ENCODE measurements at places on chromosomes 3 and 15.

- peak; percentile 52 for DNase-seq
These were observed 51.6 kb downstream of the CYP19A1 start for GRCh38 chr15:51286816-51287215.

GRCh38 chr3:182179631-182180030 is 467.9 kb downstream of the SOX2 start:
- no peak for DNase-seq

- DNase-seq = no peak
These were observed 83.8 kb upstream of the SNRPA1 start for GRCh38 chr15:101378879-101379278.

GRCh38 chr3:38111201-38111600 is 25.7 kb downstream of the ACAA1 start:
- DNase-seq = no peak

GRCh38 chr3:65478551-65479500 is 559.9 kb downstream of the MAGI1 start:
- no peak for DNase-seq

DNA sequence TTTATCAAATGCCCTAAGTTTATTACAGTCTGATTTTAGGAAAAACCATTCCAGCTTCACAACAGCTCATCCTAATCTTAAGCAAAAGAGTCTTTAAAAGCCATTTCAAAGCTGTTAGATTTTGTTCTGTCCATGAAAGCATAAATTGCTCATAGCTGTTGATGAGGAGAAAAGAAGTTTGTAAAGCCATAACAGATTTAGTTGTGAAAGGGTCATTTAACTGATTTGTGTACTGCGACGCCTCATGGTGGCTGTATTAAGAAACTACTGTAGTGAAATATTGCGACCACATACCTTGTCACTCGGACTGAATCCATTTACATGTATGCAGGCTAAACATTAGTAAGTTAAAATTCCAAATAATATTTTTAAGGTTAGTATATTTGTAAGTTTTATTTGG is 20.9 kb downstream of the BBX start:
- peak; percentile 33 for DNase-seq

- no peak for DNase-seq
These were observed 544.6 kb upstream of the NECTIN3 start for GRCh38 chr3:110526777-110527727.
